Gastroesophageal sphincter (tissue), 4 donors: ENCODE measurements at places on chromosomes 6 and 20.

- no peaks in the 10 kb centered on the region for H3K4me1 ChIP-seq
- no peak for ATAC-seq
- H3K36me3 ChIP-seq: no peaks in the 10 kb centered on the region
- H3K27ac ChIP-seq: no peak overlapping the region
- no peak overlapping the region for H3K4me3 ChIP-seq
These were observed 255.5 kb upstream of the RUNX2 start for GRCh38 chr6:45072673-45073072.

DNA sequence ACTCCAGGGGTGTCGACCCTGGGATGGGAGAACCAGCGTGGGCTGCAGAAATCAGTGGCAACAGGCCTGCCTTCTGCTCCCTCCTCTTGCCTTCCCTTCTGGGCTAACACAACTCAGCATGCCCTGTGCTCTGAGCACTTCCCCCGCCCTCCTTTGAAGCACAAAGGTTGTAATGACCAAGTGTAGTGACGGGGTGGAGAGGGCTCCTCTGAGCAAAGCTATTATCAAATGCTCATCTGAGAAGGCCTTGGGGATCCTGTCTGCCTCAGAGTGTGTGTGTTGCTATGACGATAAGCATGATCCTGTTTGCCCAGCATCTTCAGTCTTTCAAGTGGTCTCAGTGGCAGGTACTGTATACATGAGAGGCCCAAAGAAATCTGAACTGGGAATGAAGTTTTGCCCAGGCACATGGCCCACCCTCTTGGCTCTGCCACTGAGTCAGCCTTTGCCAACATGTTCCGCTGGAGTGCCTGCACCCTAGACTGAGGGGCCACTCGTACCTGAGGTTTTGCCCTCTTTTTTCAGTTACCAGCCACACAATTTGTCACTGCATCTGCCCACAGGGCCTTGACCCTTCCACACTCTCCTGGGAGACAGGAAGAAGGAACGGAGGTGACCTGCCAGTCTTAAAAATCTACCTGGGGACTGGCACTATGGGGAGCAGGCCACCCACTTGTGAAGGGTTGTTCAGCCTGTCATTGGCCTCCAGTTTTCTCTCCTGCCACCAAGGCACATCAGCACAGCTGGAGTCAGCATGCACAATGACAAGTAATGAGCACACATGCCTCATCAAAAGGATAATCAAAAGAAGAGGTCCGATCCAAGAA, 74.5 kb downstream of the GFOD1 start:
- peak overlapping the region; percentile 2 for H3K27ac ChIP-seq
- H3K4me3 ChIP-seq: no peak overlapping the region
- no peaks in the 10 kb centered on the region for H3K36me3 ChIP-seq

GRCh38 chr6:168950858-168951214, 302.8 kb downstream of the THBS2 start:
- H3K27me3 ChIP-seq: no peaks in the 10 kb centered on the region
- H3K36me3 ChIP-seq: no peaks in the 10 kb centered on the region
- no peak overlapping the region for H3K4me3 ChIP-seq
- H3K27ac ChIP-seq: peak overlapping the region; percentile 46
- peaks cover 44% of the 10 kb centered on the region for H3K4me1 ChIP-seq

GRCh38 chr6:68279793-68280557, 355.1 kb upstream of the ADGRB3 start:
- H3K36me3 ChIP-seq: no peaks in the 10 kb centered on the region
- no peaks in the 10 kb centered on the region for H3K4me1 ChIP-seq
- no peaks in the 10 kb centered on the region for H3K27me3 ChIP-seq
- ATAC-seq: no peak

- ATAC-seq: no peak
- H3K36me3 ChIP-seq: peaks cover 25% of the 10 kb centered on the region
- H3K27me3 ChIP-seq: no peaks in the 10 kb centered on the region
- no peaks in the 10 kb centered on the region for H3K4me1 ChIP-seq
These were observed 63.8 kb downstream of the ELOVL5 start for GRCh38 chr6:53284901-53285300.

DNA sequence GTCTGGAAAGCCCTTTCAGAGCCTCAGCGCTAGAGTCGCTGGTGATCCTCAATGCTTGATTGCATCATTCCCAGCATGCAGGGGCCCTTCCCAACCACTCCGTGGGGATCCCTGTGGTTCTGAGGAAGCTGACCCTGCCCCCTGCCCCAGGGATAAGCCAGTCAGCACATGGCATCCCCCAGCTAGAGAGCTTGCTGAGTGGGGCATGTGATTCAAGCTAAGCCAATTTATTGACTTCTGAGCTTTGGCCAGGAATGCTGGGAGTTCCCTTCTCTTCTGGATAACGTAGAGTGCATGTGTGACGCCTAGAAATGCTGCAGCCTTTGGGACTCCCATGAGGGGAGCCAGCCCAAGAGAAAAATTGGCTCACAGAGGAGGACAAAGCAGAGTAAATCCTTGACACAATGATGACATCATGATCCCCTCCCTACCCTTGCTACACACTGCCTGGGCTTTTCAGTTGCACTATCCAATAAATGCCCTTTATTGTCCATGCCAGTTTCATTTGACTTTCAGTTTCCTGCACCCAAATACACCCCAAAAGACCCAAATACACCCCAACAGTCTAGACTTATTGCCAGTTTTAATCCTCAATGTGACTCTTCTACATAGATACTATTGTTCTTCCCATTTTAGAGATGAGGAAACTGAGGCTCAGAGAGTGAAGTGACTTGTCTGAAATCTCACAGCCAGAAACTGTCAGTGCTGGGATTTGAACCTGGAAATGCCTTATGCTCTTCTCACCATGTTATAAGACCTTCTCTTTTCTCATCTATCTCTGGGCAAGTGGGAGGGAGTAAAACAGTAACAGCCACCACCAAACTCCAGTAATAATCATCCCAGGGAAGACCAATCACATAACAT, 34.3 kb downstream of the KCNB1 start:
- ATAC-seq: peak; percentile 46
- H3K27ac ChIP-seq: peak overlapping the region; percentile 87
- peaks cover 22% of the 10 kb centered on the region for H3K4me1 ChIP-seq
- no peaks in the 10 kb centered on the region for H3K36me3 ChIP-seq
- H3K27me3 ChIP-seq: no peaks in the 10 kb centered on the region

- H3K4me1 ChIP-seq: no peaks in the 10 kb centered on the region
- H3K4me3 ChIP-seq: no peak overlapping the region
- H3K27me3 ChIP-seq: peaks cover 60% of the 10 kb centered on the region
- H3K36me3 ChIP-seq: no peaks in the 10 kb centered on the region
- no peak for ATAC-seq
These were observed 14.0 kb upstream of the NKX2-2 start for GRCh38 chr20:21527908-21528307.
